Stimulated activated CD4-positive, alpha-beta T cell treated with anti-CD3 and anti-CD28 coated beads, Interleukin-1b, Interleukin-23, amount 100 ng/mL, for 1 hour (primary cell): ENCODE measurements at places on chromosomes 3 and 15.

DNA sequence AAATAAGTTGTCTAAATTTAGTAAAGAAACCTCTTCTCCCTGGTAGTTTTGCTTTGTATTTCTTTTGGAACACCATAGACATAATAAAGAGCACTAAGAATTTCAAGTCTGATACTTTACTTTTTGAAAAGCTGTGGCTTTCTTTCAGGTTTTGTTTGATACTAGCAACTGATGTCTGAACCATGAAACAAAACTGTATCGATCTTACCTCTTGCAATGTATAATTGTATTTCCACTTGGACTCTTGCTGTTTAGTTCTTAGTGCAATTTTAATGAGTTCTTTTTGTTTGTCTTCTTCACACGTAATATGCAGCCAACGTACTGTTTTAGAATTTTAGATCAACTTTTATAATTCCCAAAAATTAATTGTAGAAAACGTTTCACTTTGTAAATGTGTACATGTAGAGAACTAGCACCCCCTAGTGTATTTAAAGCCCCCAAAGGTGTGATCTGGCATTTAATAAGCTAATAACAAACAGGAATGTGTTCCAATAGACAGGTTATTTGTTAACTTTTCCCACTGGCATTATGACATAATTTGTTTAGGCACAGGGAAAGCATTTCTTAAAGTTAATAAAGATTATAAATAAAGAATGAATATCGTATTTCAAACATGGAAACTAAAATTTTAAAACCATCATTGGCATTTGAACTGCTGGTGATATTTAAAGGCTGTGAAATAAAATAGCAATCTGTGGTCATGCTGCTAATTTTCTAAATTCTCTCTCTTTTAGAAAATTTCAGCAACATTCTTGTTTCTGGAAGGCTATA lies 289.1 kb upstream of the DNAJC19 start:
- DNase-seq, result no peak

DNA sequence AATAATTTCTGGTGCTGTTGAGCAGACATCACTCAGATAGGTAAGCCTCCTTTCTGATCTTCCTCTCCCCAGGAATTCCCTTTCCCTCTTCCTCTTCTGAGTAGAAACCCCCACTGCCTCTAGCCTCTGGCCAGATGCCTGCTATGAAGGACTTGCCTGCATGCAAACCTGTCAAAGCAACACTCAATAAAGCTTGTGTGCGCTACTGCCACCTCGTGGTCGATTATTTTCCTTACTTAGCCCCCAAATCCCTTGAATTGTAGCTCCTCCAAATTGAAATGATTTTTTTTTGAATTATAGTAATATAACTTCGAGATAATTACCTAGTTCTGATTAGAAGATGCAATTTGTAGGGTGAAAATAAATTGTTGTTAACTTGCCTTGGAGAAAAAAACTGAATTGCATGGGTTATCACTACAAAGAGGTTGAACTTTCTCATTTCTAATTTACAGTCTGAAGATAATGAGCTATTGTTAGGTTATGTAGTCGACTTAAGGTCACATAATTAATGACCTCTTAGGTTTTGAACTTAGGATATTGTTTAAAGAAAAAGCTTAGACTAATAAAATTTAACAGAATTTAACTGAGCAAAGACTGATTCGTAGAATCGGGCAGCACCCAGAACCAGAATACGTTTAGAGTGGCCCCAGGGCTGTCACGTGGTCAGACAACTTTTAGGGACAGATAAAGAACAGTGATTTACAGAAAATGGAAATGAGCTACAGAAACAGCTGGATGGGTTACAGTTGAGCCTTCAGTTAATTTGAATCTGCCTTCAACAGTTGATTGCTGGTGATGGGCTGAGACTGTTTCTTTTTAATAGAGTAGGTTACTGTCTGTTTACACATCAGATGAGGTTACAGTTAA lies 269.3 kb downstream of the ARPP21 start:
- DNase-seq, result no peak

DNA sequence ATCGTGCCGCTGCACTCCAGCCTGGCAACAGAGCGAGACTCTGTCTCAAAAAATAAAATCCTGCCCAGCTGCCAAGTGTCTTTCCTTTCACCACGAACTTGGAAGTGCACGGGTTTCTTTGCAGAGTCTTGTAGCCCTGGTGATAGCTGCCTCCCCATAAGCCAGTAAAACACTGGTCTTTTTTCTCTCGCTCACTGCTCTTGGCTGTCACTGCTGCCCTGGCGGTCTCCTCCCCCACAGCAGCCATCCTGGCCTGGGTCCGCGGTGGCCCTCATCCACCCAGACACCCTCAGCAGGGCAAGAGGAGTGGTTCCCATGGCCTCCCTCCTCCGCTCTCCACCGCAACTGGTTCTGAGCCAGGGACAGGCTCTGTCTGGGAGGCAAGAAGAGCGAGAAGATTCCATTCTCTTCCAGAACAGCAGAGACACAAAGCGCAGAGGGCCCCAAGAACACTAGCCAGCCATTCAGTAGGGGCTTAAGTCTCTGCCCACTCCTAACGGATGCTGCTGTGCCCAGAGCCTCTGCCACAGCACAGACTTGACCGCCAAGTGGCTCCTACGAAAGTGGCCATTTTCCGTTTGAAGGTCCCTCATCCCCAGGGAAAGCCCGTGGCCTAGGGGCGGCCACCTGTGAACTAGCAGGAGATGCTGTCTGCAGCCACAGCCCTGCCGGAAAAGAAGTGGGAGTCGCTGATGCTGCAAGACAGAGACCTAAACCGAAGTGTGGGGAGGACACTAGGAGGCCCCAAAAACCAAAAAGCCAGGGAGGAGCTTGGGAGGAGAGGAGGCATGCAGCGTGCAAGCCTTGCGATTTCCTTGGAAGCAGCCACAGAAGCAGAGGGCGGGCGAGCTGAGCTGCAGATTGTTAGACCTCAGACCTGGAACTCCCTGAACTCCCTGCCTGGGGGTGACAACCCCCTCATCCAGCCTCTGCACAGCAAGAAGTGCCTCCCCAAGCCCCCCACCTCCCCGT lies 44.1 kb downstream of the KLHL25 start:
- no peak for DNase-seq

- no peak for DNase-seq
Observed at GRCh38 chr3:182234881-182235280, 523.2 kb downstream of the SOX2 start.

DNA sequence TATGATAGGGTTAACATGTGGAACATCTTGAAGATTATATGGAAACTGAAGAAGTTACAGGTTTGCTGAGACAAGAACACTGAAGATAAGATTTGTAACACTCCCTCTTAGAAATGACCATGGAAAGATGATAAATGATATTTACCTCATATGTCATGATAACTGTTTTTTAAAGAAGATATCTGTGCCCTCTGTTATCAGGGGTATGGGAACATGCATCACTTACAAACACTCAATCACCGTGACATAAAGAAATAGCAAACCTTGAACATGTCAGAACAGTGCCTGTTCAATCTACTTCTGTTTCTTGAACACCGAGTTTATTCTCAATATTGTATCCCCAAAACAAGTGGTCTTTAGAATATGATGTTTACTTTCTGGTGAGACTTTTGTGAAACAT lies 149.4 kb downstream of the ROBO2 start:
- no peak for DNase-seq

DNA sequence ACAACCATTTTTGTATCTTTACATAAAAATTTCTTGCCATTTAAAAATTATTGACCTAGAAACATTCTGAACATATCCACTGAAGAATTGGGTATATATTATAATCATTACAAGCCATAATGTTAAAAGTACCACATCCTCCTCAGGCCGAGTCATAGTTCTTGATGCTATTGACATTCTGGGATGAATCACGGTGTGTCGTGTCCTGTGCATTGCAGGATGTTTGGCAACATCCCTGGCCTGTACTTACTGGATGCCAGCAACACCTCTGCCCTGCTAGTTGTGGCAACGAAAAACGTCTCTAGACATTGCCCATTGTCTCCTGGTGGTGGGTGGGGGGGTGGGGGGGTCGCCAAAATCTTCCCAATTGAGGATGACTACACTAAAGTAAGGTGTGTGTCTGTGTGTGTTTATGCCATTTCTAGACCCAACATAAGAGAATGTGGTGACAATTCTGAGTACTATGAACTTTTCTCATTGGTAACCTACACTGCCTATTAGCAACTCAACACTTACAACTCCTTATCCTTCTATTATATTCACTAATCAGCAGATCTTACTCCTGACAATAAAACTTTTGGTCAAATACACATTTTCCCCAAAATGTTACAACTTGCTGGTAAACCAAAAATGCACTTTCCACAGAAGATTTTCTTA lies 471.6 kb downstream of the FOXP1 start:
- no peak for DNase-seq

DNA sequence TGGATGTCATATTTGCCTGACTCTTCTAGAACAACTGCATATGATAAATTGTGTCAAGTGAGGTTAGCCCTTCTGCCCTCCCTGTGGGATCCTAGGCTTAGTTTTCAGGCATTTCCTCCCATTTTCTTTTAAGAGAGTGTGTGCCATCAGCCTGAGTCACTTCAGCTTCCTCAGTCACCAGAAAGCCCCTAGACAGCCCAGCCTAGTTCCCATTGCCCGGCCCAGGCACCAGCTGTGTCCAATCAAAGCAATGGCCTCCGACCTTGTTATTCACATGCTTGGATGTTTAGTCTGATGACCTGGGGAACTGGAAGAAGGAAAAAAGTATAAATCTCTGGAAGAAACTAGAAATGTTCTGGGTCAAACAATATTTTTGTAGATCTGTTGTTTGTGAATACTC lies 221.9 kb upstream of the LRIG1 start:
- no peak for DNase-seq

GRCh38 chr3:172223870-172224269 lies 184.5 kb downstream of the FNDC3B start:
- DNase-seq, result no peak

DNA sequence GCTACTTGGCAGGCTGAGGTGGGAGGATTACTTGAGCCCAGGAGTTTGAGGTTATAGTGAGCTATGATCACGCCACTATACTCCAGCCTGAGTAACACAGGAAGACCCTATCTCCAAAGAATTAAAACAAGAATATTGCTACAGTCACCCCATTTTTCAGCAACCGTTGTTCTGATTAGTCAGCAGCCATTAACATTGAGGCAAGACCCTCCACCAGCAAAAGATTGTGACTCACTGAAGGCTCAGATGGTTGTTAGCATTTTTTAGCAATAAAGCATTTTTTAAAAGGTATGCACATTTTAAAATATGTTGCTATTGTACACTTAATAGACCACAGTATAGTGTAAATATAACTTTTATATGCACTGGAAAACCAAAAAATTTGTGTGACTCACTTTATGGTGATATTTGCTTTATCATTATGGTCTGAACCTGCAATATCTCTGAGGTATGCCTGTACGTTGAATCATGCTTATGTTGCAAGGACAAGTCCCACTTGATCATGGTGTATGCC lies 492.6 kb downstream of the SQOR start:
- DNase-seq, result no peak

DNA sequence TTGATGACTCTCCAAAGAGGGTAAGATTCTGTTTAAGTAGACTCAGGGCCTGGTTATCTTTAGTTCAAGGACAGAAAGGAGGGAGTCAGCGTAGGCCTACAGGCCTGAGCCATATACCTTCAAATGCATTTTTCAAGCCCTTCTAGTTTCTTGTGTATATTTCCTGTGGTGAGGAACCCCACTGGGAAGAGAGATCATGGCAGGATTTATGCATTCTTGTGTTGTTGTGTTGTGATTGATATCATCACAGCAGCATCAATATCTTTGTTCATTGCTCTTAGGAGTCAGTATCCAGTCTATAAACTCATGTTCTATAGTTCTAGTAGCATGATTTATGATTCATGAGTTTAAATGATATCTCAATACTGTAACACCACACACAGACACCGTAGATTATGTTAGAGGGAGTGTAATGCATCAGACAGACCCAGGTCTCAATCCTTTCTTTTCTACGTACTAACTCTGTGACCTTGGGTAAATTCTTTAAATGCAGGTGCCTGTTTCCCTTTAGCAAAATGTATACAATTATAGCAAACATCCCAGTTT lies 427.5 kb downstream of the PDCD6IP start:
- DNase-seq, result no peak

DNA sequence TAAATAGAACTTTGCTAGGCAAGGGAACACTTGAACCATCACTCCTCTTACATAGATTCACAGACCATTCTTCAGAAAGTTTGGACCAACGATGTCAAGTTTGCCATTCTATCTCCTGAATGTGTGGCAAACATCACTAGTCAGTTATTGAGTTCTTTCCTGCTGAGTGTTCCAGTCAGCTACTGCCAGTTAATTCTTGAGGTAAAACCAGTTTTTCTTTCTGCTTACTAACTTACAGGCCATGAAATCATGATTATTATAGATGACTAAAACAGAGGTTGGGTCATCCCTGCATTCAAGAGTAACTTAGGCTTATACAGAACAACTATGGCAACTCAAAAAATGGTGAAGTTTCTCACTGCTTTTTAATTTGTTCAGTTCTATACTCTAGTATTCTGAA lies 88.2 kb downstream of the AP4E1 start:
- DNase-seq, result no peak

DNA sequence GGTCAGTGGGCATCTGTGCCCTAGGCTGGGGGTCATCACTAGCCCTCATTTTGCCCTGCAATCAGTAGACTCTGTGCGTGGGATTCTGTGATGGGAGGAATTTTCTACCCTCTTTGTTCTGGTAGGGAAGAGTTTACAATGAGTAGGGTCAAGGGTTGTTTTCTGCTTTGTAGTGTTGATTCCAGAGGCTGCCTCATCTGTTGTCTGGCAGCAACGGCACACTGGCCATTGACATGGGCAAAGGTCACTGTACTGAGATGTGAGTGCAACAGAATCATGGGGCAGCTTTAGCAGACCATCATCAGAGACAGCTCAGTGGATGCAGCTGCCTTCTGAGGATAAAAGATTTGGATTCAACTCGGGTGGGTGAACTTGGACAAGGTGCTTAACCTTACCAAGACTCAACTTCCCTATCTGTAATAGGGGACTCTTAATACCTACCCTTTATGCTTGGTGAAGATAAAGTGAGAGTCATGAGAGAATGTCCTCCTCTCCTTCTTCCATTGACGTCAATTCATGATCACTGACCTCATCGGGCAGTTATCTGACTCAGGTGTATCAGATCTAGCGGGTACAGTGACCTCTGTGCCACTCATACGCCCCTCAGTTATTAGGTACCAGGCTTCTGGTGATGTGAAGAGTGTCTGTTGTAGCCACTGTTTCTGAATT lies 127.5 kb downstream of the RPLP1 start:
- DNase-seq, result no peak

DNA sequence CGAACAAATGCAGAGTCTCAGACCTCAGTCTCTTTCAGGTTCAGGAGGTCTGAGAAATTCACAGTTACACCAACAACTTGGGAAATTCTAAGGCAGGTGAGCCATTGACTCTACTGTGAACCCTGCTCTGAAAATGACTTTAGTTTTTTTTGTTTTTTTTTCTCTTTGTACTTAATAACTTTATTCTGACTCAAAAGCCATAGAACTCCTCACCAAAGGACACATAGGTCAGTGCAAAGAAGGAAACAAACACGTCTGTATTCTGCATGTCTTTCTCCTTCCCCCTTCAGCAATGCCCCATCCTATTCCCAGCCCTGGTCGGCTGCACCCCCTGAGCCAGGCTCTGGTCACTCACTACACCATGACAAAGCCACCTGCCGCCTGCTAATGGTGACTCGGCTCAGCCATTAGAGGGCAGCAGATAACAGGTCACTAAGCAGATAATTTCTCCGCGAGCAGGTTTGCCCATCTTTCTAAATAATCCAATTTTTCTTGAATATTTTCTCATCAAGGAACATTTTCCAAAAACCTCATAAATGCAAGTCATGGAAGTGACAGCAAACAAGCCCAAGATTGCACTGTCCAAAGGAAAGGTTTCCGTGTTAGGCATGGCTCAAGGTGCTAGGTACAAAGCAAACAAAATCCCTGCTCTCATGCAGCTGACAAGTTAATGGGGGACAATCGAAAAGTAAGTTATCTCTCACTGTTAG lies 37.7 kb downstream of the TM4SF4 start:
- no peak for DNase-seq

GRCh38 chr15:100018191-100018590 lies 285.0 kb upstream of the LYSMD4 start:
- no peak for DNase-seq
